Epithelial cell of proximal tubule (primary cell): ENCODE measurements at places on chromosomes 7 and 10.

- no peak for DNase-seq
These were observed 42.6 kb downstream of the RSBN1L start for GRCh38 chr7:77738871-77739270.

DNA sequence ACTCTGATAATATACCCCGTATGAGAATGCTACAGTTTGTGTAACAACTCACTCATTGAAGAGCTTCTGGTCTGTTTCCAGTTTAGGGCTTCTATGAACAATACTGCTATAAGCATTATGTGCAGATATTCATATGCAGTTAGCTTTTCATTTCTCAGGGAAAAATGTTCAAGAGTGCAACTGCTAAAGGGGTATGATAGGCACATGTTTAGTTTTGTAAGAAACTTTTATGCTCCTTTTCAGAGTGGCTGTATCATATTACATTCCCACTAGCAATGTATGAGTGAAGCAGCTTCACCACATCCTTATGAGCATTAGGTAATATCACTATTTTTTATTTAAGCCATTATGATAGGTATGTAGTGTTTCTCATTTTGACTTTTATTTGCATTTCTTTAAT, 182.6 kb upstream of the CXCL12 start:
- no peak for DNase-seq

DNA sequence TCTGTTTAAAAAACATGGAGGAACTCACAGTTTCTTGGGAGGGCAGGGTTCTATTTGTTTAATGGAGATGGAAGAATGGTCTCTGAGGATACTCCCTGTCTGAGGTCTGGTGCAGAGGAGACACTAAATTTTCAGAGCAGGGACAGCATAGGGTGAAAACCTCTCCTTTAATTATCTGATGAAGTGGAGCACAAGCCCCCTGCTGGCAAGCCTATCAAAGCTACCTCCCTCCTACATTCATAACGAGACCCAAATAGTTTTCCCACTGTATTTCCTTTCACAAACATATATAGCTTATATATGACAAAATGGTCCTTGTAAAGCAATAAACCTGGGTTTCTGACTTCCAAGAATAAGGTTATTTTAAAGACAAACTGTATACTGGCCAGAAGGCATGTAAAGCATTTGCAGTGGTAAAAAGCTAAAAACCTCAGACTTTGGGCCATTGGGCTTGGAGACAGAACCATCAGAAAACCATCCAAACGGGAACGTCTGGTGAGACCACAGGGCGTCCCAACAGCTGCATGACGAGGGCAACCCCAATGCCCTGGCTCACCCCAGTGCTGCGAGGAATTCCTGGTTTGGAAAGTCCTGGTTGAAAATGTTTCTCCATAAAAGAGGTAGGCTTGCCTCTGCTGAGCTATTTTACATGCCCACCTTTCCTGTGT, 201.3 kb downstream of the FANK1 start:
- no peak for DNase-seq

DNA sequence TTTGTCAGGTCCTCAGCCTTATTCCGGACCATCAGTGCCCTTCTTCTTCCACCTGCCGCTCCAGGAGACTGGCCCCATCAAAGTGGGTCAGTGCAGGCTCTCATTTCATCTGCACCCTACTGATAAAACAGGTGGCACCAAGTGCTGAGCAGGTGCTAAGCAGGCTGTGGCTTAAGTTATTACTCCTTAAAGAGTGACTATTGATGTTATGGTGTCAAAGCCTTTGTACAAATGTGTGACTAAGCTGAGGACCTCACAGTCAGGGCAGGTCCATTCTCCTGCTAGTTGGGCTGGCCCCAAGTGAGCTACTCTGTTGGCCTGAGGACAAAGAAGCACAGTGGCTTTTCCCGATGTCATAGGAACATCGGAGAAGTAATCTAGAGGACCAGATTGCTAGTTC, 11.2 kb upstream of the CALD1 start:
- DNase-seq: no peak

- no peak for DNase-seq
These were observed 75.1 kb downstream of the SEMA3D start for GRCh38 chr7:85111761-85112160.

DNA sequence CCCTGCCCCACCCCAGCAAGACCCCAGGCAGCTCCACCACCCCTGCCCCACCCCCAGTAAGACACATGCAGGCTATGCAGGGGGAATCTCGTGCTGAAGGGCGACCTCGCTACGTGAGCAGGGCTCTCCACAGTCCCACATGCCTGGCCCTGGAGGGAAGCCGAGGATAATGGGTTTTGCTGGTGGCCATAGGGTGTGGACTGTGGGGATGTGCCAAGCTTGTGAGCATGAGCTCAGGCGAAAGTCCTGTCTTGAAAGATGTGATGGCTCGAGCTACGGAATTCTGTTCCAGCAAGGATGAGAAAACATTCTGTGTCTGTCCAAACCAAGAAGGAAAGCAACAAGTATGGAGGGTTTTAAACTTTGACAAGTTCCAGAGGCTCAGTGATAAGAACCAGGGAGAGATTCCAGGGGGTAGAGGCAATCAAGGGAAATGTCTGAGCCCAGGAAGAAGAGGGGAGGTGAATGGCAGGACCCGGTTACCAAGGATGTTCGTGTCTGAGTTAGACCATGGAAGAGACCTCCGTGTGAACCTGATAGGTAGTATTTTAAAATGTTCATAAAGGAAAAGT, 63.1 kb downstream of the PYROXD2 start:
- no peak for DNase-seq

GRCh38 chr7:22670422-22670815, 56.6 kb upstream of the IL6 start:
- no peak for DNase-seq

GRCh38 chr7:50335795-50336754, 31.6 kb downstream of the IKZF1 start:
- no peak for DNase-seq

- DNase-seq: no peak
These were observed 467.0 kb upstream of the AKR1E2 start for GRCh38 chr10:4359003-4359402.

- DNase-seq: no peak
These were observed 283.1 kb upstream of the PITRM1 start for GRCh38 chr10:3455385-3456334.

- DNase-seq: no peak
These were observed 21.3 kb upstream of the CDK14 start for GRCh38 chr7:90574820-90575187.

DNA sequence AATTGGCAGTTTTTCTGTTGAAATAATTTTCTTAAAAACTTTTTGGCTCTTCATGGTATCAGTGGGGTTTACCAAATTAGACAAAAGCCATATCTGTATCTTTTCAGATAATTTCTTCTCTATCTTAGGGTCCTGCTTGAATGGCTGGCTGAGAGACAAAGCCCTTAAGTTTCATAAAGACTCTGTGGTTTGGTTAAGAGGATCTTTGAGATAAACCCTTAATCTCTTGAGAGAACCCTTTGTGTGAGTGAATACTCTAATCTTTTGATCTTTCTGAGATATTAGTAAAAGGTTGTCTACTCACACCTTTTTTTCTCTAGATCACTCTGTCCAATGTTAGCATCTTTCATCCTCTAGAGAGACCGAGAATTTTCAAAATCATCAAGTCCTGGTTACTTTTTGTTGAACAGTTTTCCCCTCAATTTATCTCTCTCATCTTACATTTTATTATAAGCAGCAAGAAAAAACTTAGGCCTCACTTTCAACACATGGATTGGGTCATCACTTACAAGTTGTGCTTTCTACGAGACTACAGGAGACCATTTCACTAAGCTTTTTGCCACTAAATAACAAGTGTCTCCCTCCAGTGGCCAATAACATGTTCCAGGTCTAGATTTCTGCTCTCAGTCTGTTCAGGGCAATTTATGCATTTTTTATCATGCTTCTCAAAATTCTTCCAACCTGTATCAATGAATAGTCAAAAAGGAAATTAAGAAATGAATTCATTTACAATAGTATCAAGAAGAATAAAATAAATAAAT, 28.4 kb downstream of the DNAJC9 start:
- DNase-seq: no peak

- no peak for DNase-seq
These were observed 60.4 kb downstream of the TPST1 start for GRCh38 chr7:66265566-66265965.

DNA sequence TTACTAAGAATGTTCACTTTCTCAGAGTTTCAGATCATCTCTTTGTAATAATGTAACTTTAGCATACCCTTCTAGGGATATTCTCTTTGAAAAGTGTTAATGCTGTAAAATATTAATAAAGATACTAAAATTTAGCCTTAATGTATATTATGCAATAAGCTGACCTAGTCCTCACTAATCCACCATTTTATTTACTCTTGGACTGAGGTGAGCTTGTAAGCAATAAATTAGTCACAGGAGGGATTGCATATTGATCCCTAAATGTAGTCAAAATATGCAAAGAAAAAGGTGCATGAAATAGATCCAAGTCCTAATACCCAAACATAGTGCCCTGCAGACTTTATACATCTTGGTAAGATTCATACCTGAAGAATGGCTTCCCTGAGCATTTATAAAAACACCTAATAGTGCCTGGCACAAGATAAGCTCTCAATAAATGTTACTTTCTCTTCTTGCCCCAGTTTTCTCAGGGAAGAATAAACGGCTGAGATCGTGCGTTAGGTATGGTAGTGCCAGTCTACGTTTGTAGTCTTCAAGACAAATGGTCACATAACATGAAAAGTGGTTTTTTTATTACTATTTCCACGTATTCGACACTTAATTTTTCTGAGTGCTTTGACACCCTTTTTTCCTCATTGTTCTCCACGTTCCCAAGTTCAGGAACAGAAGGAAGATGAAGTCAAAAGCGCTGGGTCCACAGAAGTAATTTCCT, 14.3 kb downstream of the INSIG1 start:
- DNase-seq: no peak

DNA sequence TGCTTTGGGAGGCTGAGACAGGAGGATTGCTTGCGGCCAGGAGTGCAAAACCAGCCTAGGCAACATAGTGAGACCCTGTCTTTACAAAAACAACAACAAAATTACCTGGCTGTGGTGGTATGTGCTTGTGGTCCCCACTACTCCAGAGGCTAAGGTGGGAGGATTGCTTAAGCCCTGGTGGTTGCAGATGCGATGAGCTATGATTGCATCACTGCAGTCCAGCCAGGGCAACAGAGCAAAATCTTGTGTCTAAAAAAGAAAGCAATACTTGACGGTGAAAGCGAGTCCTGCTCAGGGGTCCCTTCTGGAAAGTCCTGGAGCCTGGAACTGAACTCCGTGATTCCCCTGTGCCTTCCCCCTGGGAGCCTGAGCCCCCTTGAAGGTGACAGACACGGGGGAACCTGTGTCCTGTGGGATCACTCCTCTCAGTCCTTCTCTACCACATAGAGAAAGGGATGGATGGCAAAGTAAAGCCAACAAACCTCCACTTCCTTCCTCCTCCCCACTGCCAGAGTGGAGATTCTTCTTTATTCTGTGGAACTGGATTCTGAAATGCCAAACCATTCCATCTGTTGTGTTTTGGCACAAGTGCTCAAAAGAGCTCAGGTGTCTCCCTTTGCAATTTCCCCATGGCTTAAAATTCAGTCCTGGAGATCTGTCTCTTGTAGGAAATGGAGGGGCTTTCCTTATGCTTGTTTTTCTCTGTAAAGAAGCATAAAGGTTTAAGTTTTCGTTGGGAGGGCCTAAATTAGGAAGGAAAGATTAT, 50.6 kb downstream of the KIAA1217 start:
- no peak for DNase-seq

- DNase-seq: no peak
These were observed 868 bp downstream of the RFC2 start for GRCh38 chr7:74253331-74253730.

- no peak for DNase-seq
These were observed 7.0 kb upstream of the PANK1 start for GRCh38 chr10:89651916-89652573.

DNA sequence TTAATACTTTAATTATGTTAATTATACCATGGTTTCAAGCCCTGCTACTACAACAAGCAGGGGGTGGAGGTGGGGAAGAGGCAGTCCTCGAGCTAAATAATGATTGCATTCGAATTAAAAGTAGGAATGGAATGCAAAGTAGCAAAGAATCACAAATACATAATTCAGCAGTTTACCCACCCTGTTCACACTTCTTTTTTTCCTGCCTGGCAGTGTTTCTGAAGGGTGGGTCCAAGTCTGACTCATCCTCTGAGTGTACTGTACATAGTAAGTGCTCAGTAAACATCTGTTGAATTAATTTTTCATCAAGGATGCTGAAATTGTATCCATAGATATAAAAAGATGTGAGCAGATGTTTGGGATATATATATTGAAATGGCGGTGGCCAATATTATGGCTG, 778.8 kb downstream of the LRMDA start:
- no peak for DNase-seq

DNA sequence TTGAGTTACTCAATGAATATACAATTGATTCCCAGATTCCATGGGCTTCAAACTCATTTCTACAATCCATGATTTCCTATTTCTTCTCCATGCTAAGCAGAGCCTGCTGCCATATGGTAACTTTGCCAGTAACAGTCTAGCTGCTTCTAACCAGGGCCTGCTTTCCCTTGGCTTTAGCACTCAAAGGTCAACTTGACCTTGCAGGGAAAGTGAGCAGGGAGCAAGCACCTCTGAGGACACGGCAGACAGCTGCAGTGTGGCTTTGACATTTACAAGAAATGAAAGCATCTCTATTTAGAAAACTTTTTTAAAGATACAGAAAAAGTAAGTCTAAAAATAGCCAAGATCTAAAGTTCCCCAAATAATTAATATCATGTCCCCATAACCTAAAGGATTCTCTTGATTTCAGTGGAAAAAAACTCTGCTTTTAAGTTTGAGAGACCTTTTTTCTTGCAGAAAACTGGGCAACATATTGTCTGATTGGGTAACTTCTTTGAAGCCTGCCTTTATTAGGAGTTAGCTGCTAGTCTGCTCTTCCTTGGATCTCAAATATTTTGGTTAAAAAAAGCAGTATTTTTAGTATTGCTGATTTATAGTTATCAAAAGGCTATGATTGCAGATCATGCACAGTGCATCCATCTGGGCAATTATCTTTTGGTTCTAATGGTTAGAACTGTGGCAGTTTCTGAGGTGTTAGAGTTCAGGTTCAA, 257.9 kb downstream of the AHR start:
- DNase-seq: no peak

DNA sequence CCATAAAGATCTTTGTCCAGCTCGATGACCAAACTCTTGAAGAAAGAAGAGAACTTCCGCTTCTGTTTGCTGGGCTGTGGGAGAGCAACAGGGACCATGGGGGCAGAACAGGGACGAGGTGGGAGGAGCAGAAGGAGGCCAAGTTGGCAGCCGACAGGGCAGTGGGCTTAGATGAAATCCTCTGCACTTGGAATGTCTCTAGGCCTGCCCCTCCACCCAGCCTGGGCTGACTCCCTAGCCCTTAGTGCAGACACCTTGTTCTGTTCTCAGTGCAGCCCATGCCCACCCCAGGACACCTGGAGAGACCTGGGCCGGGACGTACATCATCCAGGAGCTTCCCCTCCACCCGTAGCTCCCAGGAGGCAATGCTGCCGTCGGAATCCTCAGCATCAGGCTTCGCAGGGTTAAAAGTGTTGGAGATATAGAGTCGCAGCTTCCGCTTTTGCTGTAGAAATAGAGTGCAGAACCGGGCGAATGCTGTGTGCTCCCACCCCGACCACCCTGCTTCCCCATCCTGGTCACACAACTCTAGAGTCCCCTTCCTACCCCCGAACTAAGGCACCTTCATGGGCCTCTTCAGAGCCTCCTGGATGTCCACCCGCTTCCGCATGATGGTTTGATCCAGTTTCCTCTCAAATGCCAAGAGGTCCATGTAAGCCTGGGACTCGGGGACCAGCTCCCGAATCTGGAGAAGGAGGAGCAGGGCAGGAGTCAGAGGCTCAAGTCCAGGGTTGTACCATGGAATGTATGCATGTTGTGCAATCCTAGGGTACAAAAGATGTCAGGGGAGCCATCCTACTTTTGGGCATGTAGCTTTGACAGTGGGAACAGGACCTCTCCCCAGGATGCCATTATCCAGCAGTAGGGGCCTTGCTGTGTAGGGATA, 6.1 kb downstream of the SMARCD3 start:
- no peak for DNase-seq

GRCh38 chr10:103736763-103737162, 118.6 kb downstream of the SH3PXD2A start:
- no peak for DNase-seq
